ENCODE measurements at places on chromosomes 5 and 9.

DNA sequence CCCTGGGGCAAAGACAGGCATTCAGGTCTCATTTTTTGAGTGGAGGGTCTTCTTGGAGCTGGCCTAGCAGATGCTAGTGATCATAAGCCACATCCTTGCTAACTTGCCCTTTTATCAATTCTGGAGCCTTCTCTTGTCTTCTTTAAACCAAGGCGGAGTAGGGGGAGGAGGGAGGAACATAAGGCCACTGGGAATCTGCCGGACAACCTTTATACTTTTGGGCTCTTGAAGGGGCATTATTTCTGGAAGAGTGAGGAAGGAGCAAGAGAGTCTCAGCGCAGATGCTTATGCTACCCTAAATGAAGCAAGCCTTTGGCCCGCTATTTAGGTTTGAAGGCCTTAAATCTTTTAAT lies 2.0 kb downstream of the TMEFF1 start:
- no peak for DNase-seq

GRCh38 chr5:107383414-107383813 lies 287.3 kb downstream of the EFNA5 start:
- DNase-seq: no peak

GRCh38 chr9:6829536-6829935 lies 71.8 kb downstream of the KDM4C start:
- DNase-seq: no peak

DNA sequence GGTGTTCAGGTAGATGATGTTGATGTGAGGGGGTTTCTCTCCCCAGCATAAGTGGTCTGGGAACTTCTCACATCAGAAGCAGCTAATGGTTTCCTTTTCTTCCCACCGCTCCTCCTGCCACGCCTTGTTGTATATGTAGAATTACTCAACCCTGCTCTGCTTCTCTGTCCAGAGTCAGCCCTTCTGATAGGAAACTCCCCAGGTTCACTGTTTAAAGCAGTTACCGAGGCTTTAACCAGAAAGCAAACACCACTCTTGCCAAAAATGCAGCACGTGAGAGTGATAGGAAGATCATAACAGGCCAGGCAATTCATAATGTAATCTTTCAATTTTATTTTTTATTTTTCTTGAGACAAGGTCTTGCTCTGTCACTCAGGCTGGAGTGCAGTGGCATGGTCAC lies 10.5 kb upstream of the TMEM252 start:
- no peak for DNase-seq

DNA sequence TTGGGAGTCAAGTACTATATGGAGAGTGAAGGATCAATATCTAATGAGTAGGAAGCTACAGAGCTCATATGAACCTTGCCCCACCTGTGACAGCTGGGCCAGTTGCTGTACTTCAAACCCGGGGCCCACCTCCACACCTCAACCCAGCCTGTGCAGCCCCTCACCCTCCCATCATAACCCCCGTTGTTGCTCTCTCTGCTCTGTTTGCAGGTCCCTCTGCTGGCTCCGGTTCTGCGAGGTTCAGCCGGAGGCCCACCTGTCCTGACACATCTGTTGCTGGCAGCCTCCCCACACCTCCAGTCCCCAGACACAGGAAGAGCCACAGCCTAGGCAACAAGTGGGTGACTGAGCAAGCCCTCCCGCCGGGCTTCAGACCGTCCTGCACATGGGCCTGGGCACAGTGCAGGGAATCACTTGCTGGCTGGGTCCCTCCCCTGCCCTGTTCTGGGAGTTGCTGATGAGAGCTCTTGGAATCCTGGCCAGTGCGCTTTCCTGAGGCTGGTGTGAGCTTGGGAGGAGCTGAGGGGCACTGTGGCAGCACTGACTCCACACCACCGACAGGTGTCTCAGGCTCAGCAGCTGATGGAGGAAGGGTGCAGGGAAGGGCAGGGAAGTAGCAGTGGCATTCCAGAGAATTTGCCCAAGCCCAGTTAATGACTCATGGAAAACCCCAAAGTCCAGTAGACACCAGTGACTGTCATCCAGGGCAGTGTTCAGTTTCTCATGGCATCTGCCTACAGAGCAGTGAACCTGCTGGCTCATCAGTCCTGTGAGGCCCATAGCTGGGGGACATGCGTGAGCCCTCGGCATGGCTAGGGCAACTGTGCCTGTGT lies 69.5 kb upstream of the GARNL3 start:
- DNase-seq: no peak

All from stimulated activated CD4-positive, alpha-beta T cell treated with anti-CD3 and anti-CD28 coated beads, TNF-alpha, amount 100 ng/mL, for 24 hours (primary cell).